ENCODE measurements at places on chromosomes 2 and 18.

DNA sequence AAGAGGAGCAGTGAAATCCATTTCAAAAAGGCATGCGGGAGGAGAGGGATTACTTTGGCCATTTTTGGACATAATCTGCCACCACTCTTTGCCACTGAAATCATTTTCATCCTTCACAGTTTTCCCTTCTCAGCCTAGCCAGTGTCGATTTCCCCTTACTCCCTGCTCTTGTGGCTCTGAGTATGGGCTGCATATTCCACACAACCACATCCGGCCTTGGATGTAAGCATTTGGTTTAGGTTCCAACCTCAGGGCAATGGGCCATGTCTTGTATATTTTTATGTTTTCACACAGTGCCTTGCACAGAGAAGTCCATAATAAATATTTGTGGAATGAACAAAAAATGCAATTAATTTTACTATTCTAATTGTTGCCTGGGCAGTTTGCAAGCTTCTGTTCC is 7.7 kb upstream of the SERPINE2 start:
- no peak for DNase-seq

- DNase-seq = peak; percentile 27
Measured at GRCh38 chr2:38598991-38599295, 3.8 kb downstream of the HNRNPLL start.

DNA sequence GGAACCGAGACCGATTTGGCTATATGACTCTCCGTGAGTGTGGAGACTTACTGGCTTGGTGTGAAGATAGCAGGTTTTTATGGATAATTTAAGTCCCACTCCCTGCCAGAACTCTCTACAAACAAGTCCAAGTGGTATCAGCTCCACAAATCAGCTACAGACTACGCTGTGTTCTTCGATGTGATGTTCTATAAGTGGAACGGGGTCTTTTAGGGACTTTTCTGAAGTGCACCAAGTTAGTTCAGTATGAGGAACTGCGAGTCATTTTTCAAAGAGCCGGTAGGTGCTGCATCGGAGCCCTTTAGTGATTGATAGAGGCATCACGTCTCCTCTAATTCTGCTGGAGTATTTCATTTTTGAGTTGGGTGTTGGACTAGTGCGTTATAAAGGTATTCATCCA is 107.1 kb downstream of the TSHZ1 start:
- DNase-seq = no peak

GRCh38 chr18:52730972-52731619 is 391.1 kb downstream of the DCC start:
- DNase-seq = no peak

DNA sequence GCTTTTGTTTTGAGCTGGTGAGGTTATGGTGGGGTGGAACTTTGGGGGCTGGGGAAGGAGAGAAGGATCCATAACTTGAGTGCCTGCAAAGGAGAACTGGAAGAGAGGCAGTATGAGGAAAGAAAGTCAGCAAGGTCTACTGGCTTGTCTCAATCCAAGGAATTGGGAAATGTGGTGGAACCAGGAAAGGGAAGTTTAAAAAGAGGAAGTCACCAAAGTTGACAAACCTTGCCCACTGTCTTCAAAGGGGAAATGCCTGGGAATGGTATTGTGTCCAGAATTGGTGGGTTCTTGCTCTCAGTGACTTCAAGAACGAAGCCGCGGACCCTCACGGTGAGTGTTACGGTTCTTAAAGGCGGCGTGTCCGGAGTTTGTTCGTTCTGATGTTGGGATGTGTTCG is 304.1 kb upstream of the FAM98A start:
- peak; percentile 5 for DNase-seq

DNA sequence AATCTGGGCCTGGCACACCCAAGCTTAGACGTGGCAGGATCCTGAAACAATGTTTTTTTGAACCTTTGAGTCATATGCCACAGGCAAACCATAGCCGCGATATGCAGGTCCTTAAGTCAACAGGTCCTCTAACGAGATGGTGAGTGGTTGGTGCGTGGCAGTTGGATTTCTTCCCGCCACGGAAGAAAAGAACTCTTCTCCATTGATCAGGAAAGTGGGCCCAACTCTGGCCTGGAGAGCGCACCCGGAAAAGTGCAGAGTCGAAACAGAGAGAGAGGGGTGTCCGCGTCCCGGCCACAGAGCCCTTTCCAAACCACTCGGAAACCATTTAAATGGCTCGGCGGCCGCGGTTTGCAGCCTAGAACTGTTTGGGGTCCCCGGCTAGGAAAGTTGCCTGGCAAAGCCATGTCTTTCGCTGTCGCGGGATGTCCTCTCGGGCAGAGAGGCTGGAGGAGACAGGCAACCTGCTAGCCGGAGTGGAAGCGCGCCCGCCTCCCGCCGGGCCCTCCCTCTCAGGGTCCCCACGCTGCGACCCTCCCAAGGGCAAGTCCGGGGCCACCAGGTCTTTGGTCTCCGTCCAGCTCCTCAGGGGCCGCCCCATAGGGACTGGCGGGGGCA is 777 bp downstream of the GALNT3 start:
- DNase-seq = no peak

GRCh38 chr2:100235098-100235497 is 87.2 kb downstream of the LONRF2 start:
- no peak for DNase-seq

GRCh38 chr2:232937278-232937906 is 67.3 kb downstream of the SNORC start:
- DNase-seq = peak; percentile 79

DNA sequence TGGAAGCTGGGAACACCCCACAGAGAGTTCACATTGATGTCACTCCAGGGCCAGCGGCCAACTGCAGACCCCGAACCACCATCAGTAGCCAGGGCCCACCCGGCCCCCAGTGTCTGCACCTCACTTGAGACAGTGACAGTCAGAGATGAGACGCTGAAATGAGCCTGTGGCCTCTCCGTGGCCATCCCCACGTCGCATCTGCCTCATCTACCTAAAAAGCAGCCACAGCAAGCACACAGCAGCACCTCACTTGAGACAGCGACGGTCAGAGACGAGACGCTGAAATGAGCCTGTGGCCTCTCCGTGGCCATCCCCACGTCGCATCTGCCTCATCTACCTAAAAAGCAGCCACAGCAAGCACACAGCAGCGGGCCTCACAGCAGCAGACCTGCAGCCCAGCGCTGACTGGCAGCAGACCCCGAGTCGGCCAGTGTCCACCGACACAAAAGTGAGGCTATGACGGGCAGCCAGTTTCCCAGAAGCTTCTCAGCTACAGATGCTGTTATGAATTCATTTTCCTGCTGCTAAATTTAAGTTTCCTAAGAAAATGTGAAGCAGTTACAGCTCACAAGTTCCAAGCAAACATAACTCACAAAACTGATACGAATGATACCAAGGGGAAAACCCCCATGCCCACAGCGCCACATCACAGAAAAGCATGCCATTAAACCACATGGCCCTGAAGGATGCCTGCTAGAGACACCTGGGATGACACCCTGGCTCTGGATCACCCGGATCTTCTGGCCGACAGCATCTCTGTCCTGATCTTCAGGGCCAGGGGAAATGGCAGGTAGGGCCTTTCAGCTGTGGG is 27.7 kb downstream of the SNORC start:
- DNase-seq = no peak

DNA sequence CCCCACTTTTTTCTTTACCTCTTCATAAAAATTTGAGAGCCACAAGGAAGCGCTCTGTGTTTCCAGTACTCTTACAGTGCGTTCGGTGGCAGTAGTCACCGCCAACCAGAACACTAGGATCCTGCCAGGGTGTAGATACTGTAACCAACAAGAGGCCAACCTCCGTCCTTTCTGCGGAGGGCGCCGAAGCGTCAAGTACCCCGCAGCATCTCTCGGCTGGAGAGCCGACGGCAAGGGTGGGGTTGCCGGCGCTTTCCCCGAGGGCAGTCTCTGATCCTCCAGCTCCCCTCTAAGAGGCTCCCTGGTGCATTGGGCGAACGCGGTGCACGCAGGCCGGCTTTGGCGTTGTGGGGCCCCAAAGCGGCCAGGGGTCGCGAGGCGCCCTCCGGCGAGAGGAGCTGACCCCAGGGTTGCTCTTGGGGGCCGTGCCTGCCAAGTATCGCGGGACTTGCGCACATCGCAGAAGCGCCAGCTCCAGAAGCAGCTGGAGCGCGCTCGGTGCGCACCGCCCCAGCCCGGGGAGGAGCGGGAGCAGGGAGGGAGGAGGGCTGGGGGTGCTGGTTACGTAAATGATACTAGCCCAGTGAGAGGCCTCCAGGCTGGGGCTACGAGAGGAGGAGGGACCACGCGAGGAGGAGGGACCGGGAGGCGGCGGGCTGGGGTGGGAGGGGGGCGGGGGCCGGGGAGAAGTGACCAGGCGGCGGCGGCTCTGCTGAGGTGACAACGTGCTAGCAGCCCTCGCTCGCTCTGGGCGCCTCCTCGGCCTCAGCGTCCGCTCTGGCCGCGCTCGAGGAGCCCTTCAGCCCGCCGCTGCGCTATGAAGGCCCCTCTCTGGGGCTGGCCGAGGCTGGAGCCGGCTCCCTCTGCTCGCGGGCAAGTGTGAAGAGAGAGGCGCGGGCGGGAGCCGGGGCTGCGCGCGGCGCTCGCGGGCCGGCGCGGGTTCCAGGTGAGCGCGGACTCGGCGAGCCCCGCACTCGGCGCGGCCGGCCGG is at the start of gene GALNT13:
TSS of gene GALNT13 (plus strand) at position 692 of the 991 bp plus-strand sequence.
- no peak for DNase-seq
